ENCODE measurements at places on chromosomes 1 and 21.

DNA sequence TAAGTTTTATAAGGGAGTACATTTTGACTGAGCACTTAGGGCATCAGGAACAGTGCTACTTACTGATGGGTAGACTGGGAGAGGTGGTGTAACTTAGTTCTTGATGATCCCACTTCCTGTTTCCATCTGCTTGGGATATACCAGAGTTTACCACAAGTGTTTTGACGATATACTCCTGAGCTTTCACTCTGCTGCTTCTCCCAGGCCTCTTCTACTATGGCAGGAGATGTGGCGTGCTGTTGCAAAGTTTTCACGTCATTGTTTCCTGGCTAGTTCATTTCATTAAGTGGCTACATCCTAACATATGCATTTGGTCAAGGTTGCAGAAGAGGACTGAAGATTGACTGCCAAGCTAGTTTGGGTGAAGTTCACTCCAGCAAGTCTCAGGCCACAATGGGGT is 41.3 kb upstream of the LAMC2 start:
- no peak for DNase-seq

- DNase-seq: peak; percentile 4
These were observed 7.4 kb downstream of the IFNAR1 start for GRCh38 chr21:33332143-33332542.

- no peak for DNase-seq
These were observed 8.0 kb downstream of the TMPRSS3 start for GRCh38 chr21:42387843-42388340.

DNA sequence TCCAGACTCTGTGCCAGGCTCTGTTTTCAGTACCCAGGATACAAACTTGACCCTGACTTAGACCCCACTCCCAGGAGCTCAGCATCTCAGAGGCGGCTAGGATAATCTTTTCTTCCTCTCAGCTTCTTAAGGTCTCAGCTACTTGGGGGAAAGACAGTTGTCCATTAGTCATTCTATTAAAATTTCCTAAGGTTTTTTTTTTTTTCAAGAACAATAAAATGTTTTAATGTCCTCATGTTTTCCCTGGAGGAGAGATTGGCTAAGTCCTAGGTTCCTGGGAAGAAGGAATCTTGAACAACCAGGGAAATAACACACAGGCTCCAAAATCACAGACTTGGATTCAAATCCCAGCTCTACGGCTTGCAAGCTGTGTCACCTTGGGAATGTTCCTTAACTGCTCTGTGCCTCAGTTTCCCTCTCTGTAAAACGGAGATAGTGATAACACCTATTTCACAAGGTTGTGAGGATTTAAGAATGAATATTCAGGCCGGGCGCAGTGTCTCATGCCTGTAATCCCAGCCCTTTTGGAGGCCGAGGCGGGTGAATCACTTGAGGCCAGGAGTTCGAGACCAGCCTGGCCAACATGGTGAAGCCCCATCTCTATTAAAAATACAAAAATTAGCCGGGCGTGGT is 33.0 kb downstream of the CDK18 start:
- no peak for DNase-seq

- no peak for DNase-seq
These were observed 64.6 kb downstream of the TOR3A start for GRCh38 chr1:179146476-179146875.
